ENCODE measurements at places on chromosomes 6 and 20.

DNA sequence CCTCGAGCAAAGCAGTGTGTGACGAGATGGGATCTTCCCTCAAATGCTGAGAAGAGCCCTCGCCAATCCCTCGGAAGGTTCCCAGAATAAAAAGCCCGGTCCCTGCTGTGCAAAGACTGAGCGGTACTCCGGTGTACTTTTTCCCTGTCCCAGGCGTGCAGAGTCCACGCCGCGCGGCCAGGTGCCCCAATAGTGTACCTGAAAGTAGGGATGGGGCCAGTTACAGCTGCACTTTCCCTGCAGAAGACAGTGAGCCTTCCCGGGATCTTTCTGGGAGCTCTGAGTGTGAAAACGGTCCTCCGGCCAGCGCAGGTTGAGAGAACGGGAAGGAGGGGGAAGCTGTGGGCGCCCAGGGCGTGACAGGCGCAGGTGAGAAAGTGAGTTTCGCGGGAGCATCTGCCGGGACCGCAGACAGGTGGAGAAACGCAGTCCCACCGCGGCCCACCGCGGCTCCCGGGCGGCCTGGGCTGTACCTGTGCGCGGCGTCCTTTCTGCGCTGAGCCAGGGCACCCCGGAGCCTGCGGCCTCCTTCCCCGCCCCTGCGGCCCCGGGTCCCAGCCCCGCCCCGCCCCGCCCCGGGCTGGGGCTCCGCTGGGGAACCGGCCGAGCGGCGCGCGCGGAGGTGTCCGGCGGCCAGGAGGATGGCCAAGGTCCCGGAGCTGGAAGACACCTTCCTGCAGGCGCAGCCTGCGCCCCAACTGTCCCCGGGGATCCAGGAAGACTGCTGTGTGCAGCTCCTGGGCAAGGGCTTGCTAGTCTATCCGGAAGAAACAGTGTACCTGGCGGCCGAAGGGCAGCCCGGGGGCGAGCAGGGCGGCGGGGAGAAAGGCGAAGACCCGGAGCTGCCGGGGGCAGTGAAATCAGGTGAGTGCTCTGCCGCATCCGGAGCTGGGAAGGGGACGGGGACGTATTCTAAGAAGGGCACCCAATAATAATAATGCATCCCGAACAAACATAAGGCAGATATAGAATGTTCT, at the start of gene RFX6:
TSS of gene RFX6 (plus strand) at position 608 of the 977 bp plus-strand sequence. CDS start at position 642, 34 bp downstream.
- DNase-seq, result no peak

DNA sequence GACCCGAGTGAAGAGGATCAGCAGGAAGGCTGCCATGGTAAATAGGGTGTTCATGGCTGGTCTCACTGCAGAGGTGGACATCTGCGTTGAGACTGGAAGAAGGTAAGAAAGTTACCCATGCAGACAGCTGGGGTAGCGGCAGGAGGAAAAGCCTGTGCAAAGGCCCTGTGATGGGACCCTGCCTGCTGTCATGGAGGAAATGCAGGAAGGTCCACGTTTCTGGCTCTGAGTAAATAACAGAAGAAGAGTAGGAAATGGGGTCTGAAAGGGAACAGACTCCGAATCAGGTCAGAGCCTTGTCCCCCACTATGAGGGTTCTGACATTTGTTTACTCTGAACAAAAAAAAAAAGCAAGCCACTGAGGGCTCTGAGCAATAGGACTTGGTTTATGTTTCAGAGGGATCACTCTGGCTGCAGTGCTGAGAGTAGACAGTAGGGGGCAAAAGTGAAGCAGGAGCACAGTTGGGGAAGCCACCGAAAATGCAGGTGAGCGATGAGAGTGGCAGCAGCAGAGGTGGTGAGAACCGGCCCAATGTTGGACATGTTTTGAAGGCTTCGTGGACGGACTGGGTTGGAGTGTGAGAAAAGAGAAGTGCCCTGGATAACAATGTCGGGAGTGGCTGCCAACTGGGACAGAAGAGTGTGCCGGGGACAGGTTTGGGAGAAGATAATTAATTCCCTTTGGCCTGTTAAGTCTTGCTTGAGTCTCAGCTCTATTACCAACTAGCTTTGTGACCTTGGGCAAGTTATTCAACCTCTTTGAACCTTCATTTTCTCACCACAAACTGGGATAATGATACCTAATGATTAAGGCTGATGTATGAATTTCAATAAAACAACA, 57.9 kb upstream of the MAP7 start:
- DNase-seq, result peak; percentile 13

DNA sequence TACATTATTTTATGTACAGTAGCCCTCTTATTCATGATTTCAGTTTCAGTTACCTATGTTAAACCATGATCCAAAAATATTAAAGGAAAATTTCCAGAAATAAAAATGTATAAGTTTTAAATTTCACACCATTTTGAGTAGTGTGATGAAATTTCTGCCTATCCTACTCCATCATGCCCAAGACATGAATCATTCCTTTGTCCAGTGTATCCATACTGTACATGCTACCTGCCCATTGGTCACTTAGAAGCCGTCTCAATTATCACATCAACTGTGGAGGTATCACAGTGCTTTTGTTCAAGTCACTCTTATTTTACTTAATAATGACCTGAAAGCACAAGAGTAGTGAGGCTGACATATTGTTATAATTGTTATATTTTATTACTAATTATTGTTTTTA, 32.3 kb upstream of the PLCB4 start:
- no peak for DNase-seq

GRCh38 chr6:80457439-80457933, 351.0 kb downstream of the BCKDHB start:
- DNase-seq, result peak; percentile 33

DNA sequence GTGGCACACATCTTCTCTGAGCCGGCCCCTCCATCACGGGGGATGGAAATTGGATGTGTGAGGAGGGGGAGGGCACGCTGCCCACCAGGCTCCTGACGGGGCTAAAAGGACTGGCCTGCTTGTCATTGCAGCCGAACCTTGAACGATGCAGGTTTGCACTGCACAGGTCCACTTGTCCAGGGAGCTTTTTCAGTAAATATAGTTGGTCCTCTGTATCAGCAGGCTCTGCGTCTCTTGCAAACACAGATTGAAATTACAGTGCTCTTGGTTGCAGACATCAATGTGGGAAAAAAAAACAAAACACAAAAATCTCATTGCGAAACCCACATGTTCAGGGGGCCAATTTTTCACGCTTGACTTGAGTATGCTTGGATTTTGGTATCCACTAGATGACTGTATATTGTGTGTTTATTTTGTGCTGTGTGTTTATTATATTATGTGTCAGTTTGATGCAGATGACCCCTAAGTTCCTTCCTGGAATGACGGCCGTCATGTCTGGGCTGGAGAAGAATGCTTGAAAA, 29.2 kb downstream of the ERMARD start:
- no peak for DNase-seq

- no peak for DNase-seq
Observed at GRCh38 chr20:38248133-38248532, 12.4 kb downstream of the KIAA1755 start.

DNA sequence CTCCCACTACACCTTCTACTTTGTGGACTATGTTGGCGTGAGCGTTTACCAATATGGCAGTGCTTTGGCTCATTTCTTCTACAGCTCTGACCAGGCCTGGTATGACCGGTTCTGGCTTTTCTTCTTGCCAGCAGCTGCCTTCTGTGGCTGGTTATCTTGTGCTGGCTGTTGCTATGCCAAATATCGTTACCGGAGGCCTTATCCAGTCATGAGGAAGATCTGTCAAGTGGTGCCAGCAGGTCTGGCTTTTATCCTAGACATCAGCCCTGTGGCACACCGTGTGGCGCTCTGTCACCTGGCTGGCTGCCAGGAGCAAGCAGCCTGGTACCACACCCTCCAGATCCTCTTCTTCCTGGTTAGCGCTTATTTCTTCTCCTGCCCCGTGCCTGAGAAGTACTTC, 16.5 kb upstream of the EFHC1 start:
- DNase-seq, result peak; percentile 56

DNA sequence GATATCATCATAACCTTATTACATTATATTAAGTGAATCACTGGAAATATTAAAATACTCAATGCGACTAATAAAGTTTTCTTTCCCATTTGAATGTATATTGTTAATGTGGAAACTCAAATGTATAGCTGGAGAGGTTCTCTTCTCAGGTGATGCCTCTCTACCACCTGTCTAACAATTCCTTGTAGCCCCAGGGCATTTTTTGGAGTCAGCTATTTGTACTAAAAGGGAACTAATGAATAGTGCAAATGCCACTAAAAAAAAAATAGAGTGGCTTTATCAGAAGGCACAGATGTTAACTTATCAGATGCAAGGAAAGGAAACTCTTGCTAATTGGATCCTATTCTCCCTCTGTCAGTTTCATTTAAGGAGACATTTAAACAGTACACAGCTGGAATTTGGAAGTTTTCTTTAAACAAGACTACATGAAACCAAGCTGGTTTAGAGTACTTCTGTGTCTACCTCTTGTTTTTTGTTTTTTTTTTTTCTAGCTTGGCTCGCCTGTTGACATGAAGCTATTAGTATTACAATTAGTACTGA, 897.0 kb upstream of the SLC35B3 start:
- DNase-seq, result no peak

DNA sequence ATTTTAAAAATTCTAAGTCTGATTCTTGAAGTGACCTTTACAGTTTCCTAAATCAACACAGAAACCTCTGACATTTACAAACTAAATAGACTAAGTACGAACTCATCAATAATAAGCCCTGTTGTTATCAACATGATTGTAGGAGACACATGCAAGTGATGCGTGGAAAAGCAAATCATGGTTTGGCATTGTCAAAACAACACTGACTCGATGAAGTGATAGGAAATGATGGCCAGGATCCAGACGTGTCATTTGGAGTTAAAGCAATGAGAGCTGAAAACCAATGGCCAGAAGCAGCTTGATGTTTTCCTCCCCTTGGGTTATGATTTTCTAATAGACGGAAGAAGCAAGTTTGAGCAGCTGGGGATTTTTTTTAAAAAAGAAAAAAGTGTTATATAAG, 117.4 kb upstream of the FAM184A start:
- no peak for DNase-seq

GRCh38 chr6:84582997-84583396, 181.4 kb downstream of the TBX18 start:
- no peak for DNase-seq

DNA sequence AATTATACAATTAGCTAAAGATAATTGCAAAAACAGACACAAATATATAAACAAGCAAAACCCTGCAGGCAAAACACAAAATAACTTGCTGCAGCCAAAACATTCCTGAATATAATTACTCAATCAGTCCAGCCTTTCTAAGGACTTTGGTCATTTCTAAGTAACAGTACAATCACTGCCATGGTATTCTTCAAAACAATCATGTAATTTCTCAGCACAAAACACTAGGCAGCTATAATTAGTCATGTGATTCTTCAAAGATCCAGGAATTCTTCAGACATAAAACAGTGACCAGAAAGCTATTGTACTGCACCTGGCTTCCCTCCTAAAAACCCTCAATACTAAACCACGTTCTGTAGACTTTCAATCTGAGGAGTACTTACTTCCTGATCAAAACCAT, 881.1 kb downstream of the EPHA7 start:
- DNase-seq, result no peak

DNA sequence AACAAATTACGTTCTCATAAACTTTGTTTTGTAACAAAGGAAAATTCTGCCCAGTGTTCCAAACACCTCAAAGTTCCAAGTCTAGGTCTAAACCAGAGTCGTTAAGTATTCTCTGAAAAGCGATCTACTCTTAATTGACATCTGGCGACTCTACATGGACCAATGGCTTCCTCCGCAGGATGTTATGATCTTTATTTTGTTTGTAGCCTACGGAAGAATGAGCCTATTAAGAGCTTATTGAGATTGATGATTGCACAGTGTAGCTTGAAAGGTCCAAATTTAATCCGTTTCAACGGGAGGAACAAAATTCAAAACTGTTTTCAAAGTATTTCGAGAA, 61.1 kb downstream of the FAM217A start:
- peak; percentile 70 for DNase-seq
